Brain pericyte (primary cell): ENCODE measurements at places on chromosomes 2 and 18.

DNA sequence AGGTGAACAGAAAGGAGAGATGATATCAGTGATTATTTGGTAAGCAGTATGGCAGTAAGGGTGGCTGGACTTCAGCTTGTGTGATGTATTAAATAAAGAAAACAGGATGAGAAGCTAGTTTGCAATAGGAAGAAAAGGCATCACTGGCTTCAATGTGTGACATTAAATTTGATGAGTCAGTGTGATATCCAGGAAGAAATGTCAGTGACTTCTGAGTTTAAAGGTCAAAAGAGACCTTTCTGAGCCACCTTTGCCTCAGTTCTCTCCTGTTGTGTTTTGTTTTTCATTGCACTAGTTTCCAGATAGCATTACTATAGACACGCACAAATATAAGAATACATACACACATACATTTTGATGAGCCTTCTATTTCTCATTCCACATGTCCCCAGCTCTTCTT, 105.6 kb downstream of the PIGN start:
- DNase-seq: no peak

DNA sequence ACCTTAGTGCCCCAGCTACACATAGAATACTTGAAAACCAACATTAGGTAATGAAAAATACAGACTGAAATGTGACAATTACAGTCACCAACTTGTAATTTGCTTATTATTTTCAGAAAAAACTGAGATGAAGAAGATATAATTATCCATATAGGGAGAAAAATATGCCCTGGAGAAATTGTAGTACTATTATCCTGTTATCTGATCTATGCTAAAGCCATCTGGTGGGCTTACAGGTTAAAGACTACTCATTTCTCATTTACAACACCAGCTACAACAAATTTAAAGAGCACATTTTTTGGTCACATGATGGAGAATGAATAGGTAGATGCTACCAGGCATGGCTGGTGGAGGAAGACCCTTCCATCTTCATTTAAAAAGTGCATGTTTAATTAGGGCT, 79.6 kb upstream of the NYAP2 start:
- DNase-seq: no peak

- no peak for DNase-seq
Measured at GRCh38 chr18:50679056-50679455, 119.2 kb downstream of the MAPK4 start.

GRCh38 chr2:64460330-64460729, 6.4 kb downstream of the LGALSL start:
- DNase-seq: no peak

GRCh38 chr2:134943540-134943939, 24.9 kb downstream of the CCNT2 start:
- no peak for DNase-seq
